ENCODE measurements at places on chromosomes 16 and 17. TPM values are rescaled to one million over a fixed set of nuclear protein-coding genes. Genes with fewer than 3 reads are reported as not detected.

DNA sequence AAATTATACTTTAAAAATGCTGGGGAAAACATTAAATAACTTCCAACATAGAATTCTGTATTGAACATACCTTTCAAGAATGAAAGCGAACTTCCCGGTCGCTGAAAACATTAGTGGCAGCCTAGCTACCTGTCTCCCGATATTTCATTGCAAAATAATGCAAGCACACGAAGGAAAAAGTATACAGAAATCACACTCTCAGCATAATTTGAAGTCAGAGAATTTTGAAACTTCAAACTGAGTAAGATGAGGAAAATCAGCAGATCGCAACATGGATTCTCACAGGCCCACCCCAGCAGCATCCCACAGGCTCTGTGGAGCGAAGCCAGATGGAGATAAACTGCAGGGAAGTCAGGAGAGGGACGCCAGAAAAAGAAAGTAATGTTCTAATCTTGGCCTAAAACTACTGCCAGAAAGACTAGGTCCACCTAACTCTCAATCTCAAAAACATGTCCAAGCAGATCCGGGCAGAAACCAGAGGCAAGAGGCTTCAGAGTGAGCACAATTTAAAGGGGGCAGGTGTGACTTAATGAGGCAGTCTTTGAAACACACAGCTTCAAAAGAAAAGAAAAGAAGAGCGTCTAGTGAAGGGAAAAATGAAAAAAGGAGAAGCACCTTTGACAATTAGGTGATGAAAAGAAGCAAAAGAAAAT lies 4.8 kb upstream of the GOSR1 start:
- DNase-seq = no peak

DNA sequence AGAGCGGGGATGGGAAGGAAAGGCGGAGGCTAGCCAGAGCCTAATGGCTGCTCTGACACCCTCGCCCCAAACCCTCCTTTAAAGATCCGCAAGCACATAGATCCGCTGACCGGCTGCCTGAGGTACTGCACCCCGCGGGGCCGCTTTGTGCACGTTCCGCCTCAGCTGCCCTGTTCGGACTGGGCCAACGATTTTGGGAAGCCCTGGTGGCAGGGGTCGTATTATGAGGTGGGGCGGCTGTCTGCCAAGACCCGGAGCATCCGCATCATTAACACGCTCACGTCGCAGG lies 663 bp downstream of the CYB5D1 start:
- no peak for DNase-seq

GRCh38 chr16:86966777-86967176 lies 350.4 kb downstream of the C16orf95 start:
- no peak for DNase-seq

DNA sequence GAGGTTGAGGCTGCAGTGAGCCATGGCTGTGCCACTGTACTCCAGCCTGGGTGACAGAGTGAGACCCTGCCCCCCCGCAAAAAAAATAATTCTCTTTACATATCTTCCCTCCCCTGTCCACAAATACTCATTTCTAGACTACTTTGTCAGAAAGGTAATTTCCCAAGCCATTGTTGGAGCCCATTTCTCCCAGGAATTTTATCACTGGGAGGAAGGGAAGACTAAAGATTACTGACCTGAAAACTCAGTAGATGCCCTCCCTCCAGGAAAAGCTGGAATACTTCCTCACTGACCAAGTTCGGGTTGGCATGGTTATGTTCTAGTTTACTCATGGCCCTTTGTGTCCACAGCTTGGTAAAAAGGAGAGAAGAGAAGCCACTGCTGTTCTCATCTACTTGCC lies 4.1 kb downstream of the CALCOCO2 start:
- DNase-seq = no peak

DNA sequence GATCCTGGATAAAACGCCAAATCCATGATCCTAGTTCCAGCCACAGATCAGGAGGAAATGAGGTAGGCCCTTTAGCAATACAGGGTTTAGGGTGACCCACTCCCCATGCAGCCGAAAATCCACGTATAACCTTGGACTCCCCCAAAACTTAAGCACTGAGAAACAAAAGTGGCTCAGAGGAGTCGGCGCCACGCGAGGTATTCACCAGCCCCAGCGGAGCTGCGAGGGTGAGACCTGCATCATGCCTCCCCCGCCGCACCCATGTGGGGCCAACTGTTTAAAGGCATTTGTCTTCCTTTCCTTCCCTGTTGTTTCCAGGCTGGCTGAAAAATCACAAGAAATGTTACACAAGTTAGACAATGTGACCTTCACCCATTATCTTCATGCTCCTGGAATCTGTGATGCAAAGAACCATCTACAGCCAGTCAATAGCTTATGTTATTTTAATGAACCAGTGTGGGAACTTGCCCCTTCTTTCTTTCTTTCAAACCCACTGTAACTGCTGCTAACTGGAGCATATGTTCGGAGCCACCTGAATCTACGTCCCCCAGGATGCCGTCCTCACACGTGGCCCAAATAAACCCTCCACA lies 98.2 kb upstream of the METRNL start:
- no peak for DNase-seq

SLC9A5 gene
- 1.4 TPM for total RNA-seq

TNFRSF13B gene
- total RNA-seq = not detected

- DNase-seq = no peak
These were observed 64.6 kb downstream of the USP32 start for GRCh38 chr17:60327134-60327900.

DNA sequence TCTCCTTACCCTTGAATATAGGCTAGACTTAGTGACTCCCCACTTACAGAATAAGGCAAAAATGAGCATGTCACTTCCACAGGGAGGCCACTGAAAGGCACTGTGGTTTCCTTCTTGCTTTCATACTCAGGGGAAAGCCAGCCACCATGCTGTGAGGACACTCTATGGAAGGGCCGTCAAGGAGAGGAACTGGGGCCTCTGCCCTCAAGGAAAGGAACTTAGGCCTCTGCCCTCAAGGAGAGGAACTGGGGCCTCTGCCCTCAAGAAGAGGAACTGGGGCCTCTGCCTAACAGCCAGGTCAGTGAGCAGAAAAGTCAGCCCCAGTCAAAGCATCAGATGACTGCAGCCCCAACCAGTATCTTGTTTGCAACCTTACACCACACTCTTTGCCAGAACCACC lies 30.1 kb downstream of the VPS35 start:
- DNase-seq = no peak

DPEP3 gene
- not detected for total RNA-seq

STX1B gene
- total RNA-seq = not detected

GRCh38 chr16:84357191-84357651 lies 11.1 kb upstream of the ATP2C2 start:
- peak; percentile 87 for DNase-seq

GRCh38 chr16:12767897-12768296 lies 35.8 kb downstream of the CPPED1 start:
- DNase-seq = no peak

DNA sequence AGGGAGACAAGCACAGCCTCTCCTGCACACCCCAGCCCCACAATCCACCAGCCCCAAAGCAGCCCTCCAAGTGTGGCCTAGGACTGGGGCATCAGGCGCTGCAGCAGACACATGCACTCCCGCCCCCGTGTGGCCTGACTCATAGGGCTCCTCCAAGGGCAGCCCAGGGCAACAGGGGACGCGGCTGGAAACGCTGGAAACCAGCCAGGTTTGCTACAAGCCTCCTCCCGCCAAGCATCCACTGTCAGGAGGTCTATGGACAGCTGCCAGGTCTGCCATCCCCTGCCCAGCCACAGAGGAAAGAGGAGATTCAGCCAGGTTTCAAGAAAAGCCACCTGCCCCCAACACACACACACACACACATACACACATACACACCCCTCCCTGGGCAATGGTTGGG lies 25.8 kb downstream of the SRCIN1 start:
- DNase-seq = peak; percentile 66

- no peak for DNase-seq
These were observed 43.6 kb downstream of the TOM1L2 start for GRCh38 chr17:17928398-17929287.

GRCh38 chr17:65674246-65675045 lies 113.0 kb upstream of the AXIN2 start:
- no peak for DNase-seq

DNA sequence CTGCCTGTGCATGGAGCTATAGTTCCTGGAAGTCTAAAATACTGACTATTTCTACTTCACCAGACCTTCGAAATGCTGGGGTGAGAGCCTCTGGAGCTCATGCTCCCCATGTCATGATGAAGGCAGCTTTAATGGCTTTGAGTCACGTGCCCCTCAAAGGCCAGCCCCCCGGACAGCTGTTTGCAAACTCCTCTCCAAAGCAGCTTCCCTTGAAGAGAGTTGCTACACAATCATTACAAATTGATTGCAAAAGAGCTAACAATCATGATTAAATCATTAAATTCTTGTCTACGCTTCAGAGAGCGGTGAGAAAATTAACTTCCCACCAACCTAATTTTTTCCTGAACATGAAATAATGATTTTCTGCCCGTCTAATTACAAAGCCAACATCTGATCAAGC lies 134.8 kb upstream of the IRX6 start:
- no peak for DNase-seq

DNA sequence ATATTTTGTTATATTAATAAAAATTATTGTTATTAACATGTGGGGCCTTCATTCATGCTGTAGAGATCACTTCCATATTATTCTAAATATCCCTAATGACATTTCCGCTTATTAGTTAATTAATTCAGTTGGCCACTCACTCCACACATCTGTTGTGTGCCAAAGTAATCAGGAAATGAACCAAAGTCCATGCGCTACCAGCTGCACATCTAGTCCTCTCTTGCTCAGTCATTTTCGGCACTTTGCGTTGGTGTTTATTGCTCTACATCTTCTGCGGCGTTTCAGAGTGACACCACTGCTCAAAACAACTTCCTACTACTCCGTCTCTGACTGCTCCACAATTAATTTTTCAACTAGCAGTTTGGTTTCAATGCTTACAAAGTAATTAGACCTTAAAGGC lies 101.4 kb upstream of the ZFHX3 start:
- no peak for DNase-seq

DNA sequence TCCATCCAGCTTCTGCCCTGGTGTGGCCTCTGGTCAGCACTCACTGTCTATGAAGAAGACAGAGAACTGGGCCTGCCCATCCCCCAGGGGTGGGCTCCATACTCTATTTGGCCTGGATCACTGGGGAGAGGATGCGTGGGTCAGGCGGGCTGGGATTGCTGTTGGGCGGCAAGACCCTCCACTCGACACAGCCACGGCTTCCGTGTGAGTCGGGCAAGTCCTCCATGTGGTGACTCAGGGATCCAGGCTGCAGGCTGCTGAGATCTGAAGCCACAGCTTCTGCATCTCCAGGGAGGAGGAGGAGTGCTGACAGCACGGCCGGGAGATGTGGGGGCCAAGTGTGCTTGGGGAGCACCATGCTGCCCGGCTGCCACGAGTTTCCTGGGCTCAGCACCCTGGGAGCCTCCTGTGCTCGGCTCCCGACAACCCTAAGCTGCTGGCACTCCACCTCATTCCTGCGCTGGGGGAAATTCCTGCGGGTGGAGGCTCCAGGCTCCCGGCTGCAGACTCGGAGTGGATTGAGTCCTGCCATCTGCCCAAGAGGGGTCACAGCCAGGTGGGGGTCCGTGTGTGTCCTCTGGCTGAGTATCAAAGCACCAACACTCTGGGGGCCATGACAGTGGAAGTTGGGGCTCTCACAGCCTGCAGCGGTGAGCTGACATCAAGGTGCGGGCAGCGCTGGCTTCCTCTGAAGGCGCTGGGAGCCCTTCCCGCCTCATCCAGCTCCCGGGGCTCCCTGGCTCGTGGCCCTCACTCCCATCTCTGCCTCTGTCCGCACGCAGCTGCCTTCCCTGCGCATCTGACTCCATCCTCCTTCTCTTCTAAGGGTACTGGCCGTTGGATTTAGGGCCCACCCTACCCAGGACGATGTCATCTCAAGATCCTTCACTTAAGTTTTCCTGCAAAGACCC lies 24.4 kb upstream of the CBFA2T3 start:
- DNase-seq = no peak

SLC43A2 gene
- total RNA-seq = 2.9 TPM

GRCh38 chr16:23504076-23504452 lies 6.2 kb downstream of the GGA2 start:
- peak; percentile 87 for DNase-seq

DNA sequence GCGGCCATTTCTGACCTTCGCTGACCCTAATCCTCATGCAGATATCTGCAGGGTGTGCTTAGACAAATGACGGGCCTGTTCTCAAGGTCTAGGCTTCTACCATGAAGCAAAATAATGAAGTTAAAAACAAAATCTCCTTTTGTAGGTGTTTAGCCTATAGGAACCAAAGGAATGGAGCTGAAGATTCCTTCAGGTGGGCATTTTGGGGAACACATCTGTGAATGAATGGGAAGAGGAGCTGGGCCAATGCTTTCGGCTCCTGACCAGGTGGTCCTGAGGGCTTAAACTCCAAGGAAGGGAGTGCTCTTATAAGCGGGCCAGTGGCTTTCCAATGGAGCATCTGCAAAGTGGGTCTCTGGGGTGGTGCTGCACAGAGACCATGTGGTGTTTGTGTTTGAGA lies 14.1 kb upstream of the IL34 start:
- DNase-seq = no peak

TEKT5 gene
- not detected for total RNA-seq

DNA sequence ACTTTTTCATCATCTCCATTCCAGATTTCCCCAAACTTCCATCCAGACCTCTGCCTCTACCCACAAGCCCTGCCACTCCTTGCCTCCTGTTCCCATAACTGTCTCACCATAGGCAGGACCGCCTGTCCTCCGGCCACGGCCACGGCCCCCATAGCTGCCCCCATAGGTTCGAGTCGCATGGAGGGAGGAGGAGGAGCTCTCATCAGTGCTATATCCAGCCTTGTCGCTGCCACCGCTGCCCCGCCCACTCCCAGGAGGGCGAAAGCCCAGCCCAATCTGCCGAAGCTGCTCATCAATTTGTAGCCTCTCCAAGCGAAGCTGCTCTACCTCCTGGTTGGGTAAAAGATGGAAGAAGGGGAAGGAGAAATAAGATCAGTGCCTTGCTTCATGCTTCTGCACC lies 3.4 kb upstream of the SOX15 start:
- DNase-seq = no peak

DNA sequence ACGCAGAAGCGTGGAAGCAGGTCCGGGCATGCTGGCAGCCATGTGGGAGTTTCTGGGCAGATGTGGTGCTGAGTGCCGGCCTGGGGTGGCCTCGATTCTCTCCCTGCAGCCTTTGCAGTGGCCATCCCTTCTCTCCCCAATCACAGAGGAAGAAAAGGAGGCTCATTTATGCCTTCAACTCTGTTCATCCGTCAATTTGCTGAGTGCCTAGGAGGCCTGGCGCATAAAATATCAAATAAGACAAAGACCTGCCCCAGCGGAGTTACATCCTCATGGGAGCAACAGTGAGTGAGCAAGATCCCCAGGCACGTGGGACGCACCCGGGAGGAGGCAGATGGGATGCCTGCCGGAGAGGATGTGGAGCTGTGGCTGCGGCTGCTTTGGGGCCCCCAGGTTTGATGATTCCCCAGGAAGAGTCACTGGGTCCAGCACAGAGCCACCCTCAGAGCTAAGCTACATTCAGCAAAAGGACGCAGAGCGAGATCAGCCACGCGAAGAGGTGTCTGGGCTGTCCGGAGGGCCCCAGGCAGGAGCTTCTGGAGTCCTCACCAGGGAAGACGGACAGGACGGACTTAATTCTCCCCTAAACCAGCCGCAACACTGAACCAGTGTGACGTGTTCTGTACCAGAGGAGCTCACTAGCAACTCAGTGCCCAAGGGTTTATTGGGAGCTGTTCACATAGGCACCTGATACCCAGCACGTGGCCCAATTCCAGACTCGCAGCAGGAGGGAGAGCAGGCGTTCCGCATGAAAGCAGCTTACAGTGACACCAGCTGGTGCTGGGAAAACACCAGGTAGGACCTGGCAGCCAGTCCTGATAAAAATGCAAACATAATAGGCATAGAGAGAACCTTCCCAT lies 11.3 kb downstream of the CA5A start:
- DNase-seq = no peak
